Activated CD4-positive, alpha-beta T cell treated with anti-CD3 and anti-CD28 coated beads, Interleukin-2, amount 10 ng/mL, durations not matched to agents 7 days and 5 days (primary cell): ENCODE measurements at places on chromosomes 5 and 9.
A peak's percentile ranks its signal among the peaks of the same experiment; 100 is the strongest.

GRCh38 chr5:36502608-36503007 lies 103.8 kb upstream of the SLC1A3 start:
- no peak for DNase-seq

DNA sequence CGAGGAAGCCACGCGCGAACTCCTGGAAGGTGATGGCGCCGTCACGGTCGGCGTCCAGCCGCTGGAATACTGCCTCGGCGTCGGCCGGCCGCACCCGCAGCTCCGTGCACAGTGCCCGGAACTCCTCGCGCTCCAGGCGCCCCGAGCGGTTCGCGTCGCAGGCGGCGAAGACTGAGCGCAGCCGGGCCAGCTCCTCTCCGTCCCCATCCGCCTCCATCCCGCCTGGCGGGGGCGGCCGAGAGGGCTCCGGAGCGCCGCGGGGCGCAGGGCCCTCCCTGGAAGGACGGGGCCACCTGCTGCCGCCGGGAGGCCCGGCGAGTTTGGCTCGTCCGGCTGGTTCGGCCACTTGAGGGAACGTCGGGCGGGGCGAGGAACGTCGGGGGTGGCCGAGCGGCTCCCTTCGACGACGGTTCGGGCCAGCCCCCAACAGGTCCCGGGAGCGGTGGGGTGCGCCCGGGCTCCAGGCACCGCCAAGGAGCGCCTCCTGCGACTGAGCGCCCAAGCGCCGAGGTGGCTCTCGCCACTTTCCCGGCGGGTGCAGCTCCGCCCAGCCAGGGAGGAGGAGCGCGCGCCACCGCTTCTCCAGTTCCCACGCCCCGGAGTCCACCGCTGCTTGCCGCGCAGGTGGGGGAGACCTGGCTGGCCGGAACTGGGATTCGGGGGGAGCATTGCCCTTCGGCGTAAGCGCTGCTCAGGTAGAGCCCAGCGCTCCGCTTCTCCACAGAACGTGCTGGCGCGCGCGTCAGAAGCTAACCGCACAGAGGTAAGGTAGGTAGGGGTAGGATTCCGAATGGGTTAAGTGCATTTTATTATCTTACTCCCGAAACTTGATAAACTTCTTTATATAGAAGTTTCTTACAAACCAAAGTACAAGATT lies at the start of gene RASEF:
RASEF (minus strand) TSS at position 492 of the 877 bp plus-strand sequence; CDS start at position 217, 275 bp downstream.
- no peak for DNase-seq

GRCh38 chr5:97136475-97136874 lies 5.9 kb downstream of the LIX1 start:
- DNase-seq = no peak

- no peak for DNase-seq
These were observed 202.1 kb downstream of the MED10 start for GRCh38 chr5:6176102-6176693.

GRCh38 chr5:137997726-137998213 lies 35.1 kb downstream of the FAM13B start:
- DNase-seq = no peak

DNA sequence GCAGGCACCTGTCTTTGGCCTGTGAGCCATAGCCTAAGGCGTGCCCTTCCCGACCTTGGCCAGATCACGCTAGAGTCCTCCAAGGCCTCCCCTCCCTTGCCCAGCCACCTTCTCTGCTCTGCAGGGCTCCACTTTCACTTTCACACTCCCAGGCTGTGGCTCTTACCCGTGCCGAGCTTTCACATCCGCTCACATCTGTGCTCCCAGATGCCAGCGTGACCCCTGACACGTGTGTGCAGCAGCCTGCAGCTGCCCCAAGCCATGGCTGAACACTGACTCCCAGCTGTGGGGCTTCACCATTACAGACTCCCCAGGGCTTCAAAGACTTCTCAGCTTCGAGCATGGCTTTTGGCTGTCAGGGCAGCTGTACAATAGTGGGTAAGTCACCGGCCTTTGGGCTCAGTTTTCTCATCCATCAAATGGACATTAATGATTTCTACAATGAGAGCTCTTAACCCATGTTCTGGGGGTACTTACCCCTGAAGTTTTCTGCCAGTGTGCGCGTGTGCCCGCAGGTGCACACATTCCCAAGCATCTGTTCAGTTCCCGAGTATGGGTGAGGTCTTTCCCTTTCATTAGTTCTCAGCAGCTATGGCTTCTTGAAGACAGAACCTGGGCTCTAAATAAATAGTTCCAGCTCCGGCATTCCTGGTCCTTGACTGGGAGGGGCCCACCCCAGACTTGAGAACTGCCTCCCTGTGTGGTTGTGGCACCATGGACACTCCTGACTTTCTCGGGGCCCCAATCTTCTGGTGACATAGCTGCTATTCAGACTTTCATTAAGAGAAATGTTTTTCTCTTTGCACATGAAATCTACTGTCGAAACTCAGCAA lies 118.6 kb downstream of the RGS3 start:
- DNase-seq = peak; percentile 93

- DNase-seq = peak; percentile 70
These were observed 71.5 kb downstream of the ANKRD33B start for GRCh38 chr5:10635257-10635866.

GRCh38 chr9:103245369-103245768 lies 250.2 kb downstream of the CYLC2 start:
- DNase-seq = no peak

GRCh38 chr5:135039271-135040033 lies 5.4 kb upstream of the PITX1 start:
- DNase-seq = no peak

GRCh38 chr9:93346231-93347112 lies 105.0 kb upstream of the FAM120A start:
- no peak for DNase-seq

- DNase-seq = no peak
These were observed 272.6 kb downstream of the ATPSCKMT start for GRCh38 chr5:9977070-9977469.

DNA sequence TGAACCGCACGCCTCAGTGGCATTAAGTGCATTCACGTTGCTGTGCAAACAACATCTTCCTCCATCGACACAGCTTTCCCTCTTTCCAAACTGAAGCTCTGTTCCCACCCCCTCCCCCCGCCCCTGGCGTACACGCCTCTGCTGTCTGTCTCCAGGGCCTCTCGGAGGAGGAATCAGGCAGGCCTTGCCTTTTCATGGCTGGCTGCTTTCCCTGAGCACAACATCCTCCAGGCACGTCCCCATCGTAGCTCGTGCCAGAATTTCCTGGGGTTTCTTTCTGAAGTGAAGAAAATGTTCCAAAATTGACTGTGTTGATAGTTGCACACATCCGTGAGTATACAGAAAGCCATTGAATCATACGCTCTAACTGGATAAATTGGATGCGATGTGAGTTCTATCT lies 22.3 kb upstream of the TMEM250 start:
- DNase-seq = no peak

- DNase-seq = no peak
These were observed 21.6 kb downstream of the CEMIP2 start for GRCh38 chr9:71746758-71747125.

- DNase-seq = no peak
These were observed 11.9 kb downstream of the MYO10 start for GRCh38 chr5:16924206-16924605.

- DNase-seq = peak; percentile 10
These were observed 24.9 kb downstream of the MELK start for GRCh38 chr9:36597412-36598178.
